Forelimb muscle (tissue), 1 donor: ENCODE measurements at places on chromosomes 16 and 17. TPM values are rescaled to one million over a fixed set of nuclear protein-coding genes. Genes with fewer than 3 reads are reported as not detected.

KRTAP4-6 gene
- polyA plus RNA-seq: not detected

KRT28 gene
- not detected for polyA plus RNA-seq

KCNAB3 gene
- polyA plus RNA-seq: 4.6 TPM

TMEM235 gene
- not detected for polyA plus RNA-seq

CX3CL1 gene
- 5.6 TPM for polyA plus RNA-seq

TMEM88 gene
- 23.0 TPM for polyA plus RNA-seq

GAN gene
- polyA plus RNA-seq: 2.7 TPM

ENPP7 gene
- polyA plus RNA-seq: not detected

CNGB1 gene
- 0.03 TPM for polyA plus RNA-seq

TNK1 gene
- 0.71 TPM for polyA plus RNA-seq

PPP1R1B gene
- 1.0 TPM for polyA plus RNA-seq

CES1 gene
- polyA plus RNA-seq: 0.34 TPM

ACSM3 gene
- 2.9 TPM for polyA plus RNA-seq

MYADML2 gene
- 43.6 TPM for polyA plus RNA-seq

ENO3 gene
- 2,114 TPM for polyA plus RNA-seq

PLLP gene
- polyA plus RNA-seq: 1.1 TPM

PHOSPHO1 gene
- 18.9 TPM for polyA plus RNA-seq

RNF222 gene
- not detected for polyA plus RNA-seq

KRTAP4-1 gene
- polyA plus RNA-seq: not detected

PRR11 gene
- 9.7 TPM for polyA plus RNA-seq

CIITA gene
- 3.2 TPM for polyA plus RNA-seq

CD19 gene
- 0.65 TPM for polyA plus RNA-seq

RAMP2 gene
- 64.1 TPM for polyA plus RNA-seq

ATF7IP2 gene
- polyA plus RNA-seq: 5.5 TPM

GPR179 gene
- polyA plus RNA-seq: 0.38 TPM

HID1 gene
- polyA plus RNA-seq: 5.9 TPM

MMP2 gene
- 440 TPM for polyA plus RNA-seq

LDHD gene
- polyA plus RNA-seq: 3.0 TPM

PDILT gene
- polyA plus RNA-seq: not detected

NLE1 gene
- 15.3 TPM for polyA plus RNA-seq
